ENCODE measurements at places on chromosomes 7 and 10.

GRCh38 chr7:35714407-35714806, 19.5 kb upstream of the HERPUD2 start:
- DNase-seq, result no peak

- no peak for DNase-seq
Observed at GRCh38 chr10:47359626-47360418, 11.7 kb downstream of the RBP3 start.

DNA sequence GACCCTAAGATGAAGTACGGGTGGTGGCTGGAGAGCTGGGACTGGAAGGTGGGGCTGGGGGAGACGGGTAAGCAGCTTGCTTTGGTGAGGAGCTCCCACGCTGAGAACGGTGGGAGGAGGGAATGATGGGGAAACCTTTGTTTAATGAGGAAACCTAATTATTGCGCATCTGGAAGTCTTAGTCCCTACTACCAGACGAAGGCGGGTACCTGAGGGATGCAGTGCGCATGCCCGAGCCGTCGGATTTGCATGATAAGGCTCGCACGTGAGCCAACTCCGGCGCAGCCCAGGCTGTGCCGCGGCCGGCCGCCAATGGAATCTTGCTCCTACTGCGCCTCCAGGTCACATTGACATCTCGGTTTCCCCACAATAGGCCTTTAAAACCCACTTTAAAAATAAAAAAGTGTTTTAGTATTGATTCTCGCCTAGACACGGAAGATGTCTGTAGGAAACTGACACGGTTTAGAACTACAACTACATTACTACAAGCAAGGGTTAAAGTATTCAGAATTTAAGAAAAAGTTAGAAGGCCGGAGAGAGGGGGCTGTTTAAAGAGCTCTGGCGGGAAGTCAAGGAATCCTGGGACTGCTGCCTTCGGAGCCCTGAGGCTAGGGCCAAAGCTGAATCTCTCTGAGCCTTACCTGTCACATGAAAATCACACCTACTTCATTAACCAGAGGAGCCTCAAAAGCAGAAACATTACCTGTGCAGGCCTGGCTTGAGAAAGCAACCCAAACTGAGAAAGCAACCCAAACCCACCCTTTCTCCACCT, 12.1 kb upstream of the DLX6 start:
- no peak for DNase-seq

DNA sequence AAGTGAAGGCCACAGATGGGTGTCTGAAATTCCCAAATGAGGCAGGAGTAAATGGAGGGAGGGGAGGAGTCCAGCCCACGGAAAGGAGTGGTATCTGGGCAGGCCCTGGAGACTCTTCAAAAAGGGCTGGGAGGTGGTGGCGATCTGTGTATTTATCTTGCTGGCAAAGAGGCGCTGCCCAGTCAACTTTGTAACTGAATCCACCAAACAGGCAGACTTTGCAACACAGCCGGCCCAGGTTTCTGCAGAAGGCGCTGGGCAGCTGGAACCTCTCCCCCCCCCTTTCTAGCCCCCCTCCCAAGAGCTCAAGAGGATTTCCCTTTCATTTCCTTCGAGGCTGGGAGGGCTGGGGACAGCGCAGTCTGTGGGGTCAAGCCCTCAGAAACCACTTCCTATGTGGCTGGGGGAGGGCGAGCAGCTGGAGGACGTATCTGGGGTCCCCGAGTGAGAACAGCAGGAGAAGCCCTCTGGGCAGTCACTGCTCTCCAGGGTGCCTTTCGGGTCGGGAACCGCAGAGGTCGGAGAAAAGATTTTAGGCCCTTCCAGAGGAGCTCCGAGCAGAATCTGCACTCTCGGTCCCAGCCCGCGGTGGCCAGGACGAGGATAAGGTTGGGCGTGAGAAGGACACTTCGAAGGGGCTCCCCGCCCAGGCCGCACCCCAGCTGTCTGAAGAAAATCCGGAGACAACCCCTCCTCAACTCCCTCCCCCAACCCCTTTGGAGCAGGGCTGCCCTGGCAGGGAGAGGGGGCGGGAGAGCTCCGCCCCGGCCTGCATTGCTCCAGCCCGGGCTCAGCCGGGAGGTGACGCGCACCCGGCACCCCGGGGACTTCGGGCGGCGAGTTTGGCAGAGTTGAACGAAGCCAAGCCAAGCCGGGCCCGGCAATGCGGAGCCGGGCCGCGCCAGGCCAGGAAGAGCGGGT, 965 bp downstream of the ZCCHC24 start:
- DNase-seq, result peak; percentile 33

DNA sequence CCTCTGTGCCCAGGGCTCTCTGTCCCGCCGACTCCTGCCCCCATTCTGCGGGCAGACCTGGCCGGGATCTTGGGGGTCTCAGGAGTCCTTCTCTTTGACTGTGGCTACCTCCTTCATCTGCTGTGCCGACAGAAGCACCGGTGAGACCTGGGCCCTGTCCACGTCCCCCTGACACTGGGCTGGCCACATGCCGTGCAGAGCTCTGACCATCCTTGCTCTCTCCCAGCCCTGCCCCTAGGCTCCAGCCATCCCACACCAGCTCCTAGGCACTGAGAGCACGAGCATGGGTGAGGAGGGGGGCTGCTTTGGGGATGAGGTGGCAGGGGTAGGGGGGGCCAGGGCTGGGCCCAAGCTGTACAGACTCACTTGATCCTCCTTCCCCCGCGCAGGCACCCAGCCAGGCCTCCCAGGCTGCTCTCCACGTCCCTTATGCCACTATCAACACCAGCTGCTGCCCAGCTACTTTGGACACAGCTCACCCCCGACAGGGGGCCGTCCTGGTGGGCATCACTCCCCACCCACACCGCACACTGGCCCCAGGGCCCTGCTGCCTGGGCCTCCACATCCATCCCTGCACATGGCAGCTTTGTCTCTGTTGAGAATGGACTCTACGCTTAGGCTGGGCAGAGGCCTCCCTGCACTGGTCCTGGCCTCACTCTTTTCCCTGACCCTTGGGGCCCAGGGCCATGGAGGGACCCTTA, 4.8 kb upstream of the PILRB start:
- no peak for DNase-seq

DNA sequence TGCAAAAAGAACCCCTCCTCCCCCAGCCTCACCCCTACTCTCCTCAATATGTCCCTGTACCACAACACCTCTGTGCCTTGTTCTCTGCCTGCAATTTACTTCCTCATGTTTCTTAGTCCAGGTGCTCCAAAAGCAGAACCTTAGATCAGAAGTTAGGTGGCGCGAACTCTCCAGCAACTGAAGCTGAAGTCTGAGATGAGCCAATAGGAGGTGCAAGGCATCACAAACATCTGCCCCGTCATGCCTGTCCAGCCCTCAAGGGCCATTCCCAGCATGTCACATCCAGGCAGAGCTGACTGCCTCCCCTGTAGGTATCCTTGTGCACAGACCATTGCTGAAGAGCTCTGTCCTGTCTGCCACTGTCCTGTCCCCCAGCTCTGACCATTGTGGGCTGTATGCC, 508.8 kb downstream of the GRID1 start:
- no peak for DNase-seq

DNA sequence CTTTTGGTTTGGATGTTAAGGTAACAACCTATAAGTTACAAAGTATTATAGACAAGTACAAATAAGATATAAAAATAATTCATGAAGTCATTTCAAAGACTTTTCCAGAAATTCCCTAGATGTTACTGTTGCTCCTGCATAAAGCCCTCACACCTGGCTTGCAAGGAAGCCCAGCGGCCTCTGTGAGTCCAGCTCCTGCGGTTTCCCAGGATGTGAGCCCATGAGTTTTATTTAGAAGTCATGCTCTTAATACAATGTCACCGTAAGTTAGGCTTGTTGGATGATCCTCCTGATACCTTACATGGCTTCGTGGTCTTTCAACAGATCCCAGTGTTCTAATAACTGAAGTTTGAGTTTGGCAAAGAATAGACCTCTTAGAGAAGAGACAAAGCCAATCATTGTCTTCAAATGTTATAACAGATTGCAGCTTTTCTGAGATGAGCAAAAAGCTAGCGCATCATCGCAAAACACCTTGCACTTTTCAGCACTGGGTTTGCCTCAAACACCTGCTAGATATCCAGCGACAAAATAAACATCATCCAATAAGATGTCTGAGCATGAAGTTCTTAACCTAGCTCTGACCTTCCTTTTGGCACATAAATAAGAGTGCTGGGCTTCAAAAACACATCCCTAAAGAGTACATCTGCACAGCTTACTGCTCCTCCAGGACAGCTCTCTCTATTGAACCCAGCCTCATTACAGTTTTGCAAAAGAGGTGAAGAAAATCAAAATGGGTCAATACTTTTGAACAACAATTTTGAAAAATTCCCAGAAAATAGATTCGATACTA, 3.6 kb downstream of the FAM171A1 start:
- DNase-seq, result no peak

GRCh38 chr10:96700374-96701099, 19.8 kb downstream of the PIK3AP1 start:
- no peak for DNase-seq

Data from effector memory CD8-positive, alpha-beta T cell (primary cell).